ENCODE measurements at places on chromosomes 2 and 18. TPM values are rescaled to one million over a fixed set of nuclear protein-coding genes. Genes with fewer than 3 reads are reported as not detected.

HOXD9 gene
- 13.0 TPM for polyA plus RNA-seq

ALLC gene
- polyA plus RNA-seq: 1.2 TPM

NOSTRIN gene
- 21.8 TPM for polyA plus RNA-seq

SEPTIN2 gene
- 184 TPM for polyA plus RNA-seq

SYT4 gene
- 0.07 TPM for polyA plus RNA-seq

CNGA3 gene
- 0.10 TPM for polyA plus RNA-seq

MC4R gene
- polyA plus RNA-seq: 0.45 TPM

Measured in ovary (tissue), 10 donors.